ENCODE measurements at places on chromosomes 7 and 10. TPM values are rescaled to one million over a fixed set of nuclear protein-coding genes. Genes with fewer than 3 reads are reported as not detected.

Gene PDSS1
- 3.5 TPM for total RNA-seq

Gene C10orf105
- not detected for total RNA-seq

Gene PGAM2
- not detected for total RNA-seq

Gene TCAF2
- total RNA-seq, result 10.7 TPM

Gene LIPM
- total RNA-seq, result not detected

Gene ZNF488
- total RNA-seq, result 5.0 TPM

Gene FFAR4
- not detected for total RNA-seq

Gene NEUROG3
- total RNA-seq, result not detected

Gene BICC1
- total RNA-seq, result not detected

Gene SLC26A5
- total RNA-seq, result not detected

Gene HOXA4
- 0.43 TPM for total RNA-seq

Gene ITGB8
- 1.6 TPM for total RNA-seq

Gene NXPH1
- not detected for total RNA-seq

Gene GALNT17
- total RNA-seq, result 0.79 TPM

Gene TMEM139
- 1.7 TPM for total RNA-seq

Gene EPHB4
- 189 TPM for total RNA-seq

Gene MPP7
- total RNA-seq, result 2.0 TPM

Gene KIAA1217
- 60.5 TPM for total RNA-seq

Gene AQP1
- 0.39 TPM for total RNA-seq

Gene ANKRD61
- not detected for total RNA-seq

Gene GRM3
- not detected for total RNA-seq

Gene CPN1
- total RNA-seq, result not detected

Gene FAM107B
- 37.2 TPM for total RNA-seq

Gene MYOZ1
- 0.79 TPM for total RNA-seq

Gene NRG3
- total RNA-seq, result 0.22 TPM

Gene SORCS3
- 0.11 TPM for total RNA-seq

Gene SPDYE2B
- not detected for total RNA-seq

Gene GPRIN2
- 4.7 TPM for total RNA-seq

Gene GPR146
- 0.33 TPM for total RNA-seq

Gene EIF4H
- 196 TPM for total RNA-seq

Gene GLI3
- total RNA-seq, result 1.8 TPM

Gene ING3
- total RNA-seq, result 12.0 TPM

Gene SPAG6
- total RNA-seq, result not detected

Gene TEX36
- total RNA-seq, result under 0.01 TPM

Measured in placental epithelial cell (primary cell).